Thoracic aorta (tissue), 2 donors: ENCODE measurements at places on chromosomes 7 and 10.

DNA sequence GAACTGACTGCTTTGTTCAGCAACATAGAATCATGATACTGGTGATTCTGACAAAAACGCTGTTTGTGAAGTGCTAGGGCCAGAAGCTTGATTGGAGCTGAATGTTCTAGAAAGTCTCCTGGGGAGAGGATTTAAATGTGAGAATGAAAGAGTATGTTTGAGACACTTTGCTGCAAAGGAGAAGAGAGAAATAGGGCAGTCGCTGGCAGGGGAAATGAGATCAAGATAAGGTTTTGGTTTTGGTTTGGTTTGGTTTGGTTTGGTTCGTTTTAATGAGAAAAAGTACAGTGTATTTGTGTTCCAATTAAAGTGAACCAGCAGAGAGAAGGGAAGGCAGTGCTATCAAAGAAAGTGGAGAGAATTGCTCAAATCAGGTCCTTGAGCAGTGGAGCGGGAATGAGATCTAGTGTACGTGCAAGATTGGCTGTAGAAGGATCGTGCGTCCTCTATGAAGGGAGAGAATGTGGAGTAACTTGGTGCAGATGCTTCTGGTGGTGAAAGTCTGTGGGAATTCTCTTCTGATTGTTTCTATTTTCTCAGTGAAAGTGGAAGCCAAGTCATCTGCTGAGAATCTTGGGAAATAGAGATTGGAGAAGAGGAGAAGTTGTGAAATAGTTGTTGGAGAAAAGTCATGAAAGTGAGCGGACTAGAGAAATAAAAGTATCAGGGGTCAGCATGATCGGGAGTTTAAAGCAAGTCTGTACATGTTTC lies 270.5 kb downstream of the CCDC3 start:
- no peak for DNase-seq

- no peak for DNase-seq
These were observed 78.7 kb upstream of the C1GALT1 start for GRCh38 chr7:7103343-7104313.

- no peak for DNase-seq
These were observed 216.8 kb upstream of the KLF6 start for GRCh38 chr10:4001811-4002210.

- no peak for DNase-seq
These were observed 1.3 kb downstream of the GJD4 start for GRCh38 chr10:35606430-35606829.

GRCh38 chr7:93551063-93551895 lies 23.2 kb downstream of the CALCR start:
- DNase-seq = no peak
